Bronchial smooth muscle cell (primary cell): ENCODE measurements at places on chromosomes 7 and 10. TPM values are rescaled to one million over a fixed set of nuclear protein-coding genes. Genes with fewer than 3 reads are reported as not detected.

Gene SPDYE2
- not detected in 2 replicates for total RNA-seq

Gene PRKG1
- total RNA-seq: 28.5 and 39.7 TPM in 2 replicates

Gene NPTX2
- under 0.01 TPM in 1 of 2 replicates, not detected in the other for total RNA-seq

Gene LAMB1
- total RNA-seq: 684 and 845 TPM in 2 replicates

Gene POU6F2
- total RNA-seq: not detected in 2 replicates

Gene MSMB
- not detected in 2 replicates for total RNA-seq

Gene PPRC1
- total RNA-seq: 7.3 and 9.2 TPM in 2 replicates

Gene KDM7A
- total RNA-seq: 2.0 and 4.6 TPM in 2 replicates

Gene GPER1
- 2.1 and 3.6 TPM in 2 replicates for total RNA-seq

Gene FKBP6
- total RNA-seq: not detected in 2 replicates

Gene CD36
- 1.0 and 3.5 TPM in 2 replicates for total RNA-seq

Gene SLIT1
- under 0.01 TPM in 2 replicates for total RNA-seq

Gene ATAD1
- 26.4 and 29.6 TPM in 2 replicates for total RNA-seq

Gene VWDE
- under 0.01 and 0.16 TPM in 2 replicates for total RNA-seq

Gene CPA2
- under 0.01 TPM in 1 of 2 replicates, not detected in the other for total RNA-seq

Gene TMEM196
- total RNA-seq: not detected in 2 replicates

Gene CYP2C8
- under 0.01 TPM in 1 of 2 replicates, not detected in the other for total RNA-seq

Gene UBE2D4
- total RNA-seq: 4.7 and 12.1 TPM in 2 replicates

Gene TACC2
- total RNA-seq: 2.5 and 3.9 TPM in 2 replicates

Gene GATAD1
- total RNA-seq: 13.7 and 23.0 TPM in 2 replicates

Gene DNAJC2
- 10.0 and 15.4 TPM in 2 replicates for total RNA-seq
